Activated CD4-positive, alpha-beta T cell treated with anti-CD3 and anti-CD28 coated beads for 1 hour (primary cell): ENCODE measurements at places on chromosomes 4 and X.

DNA sequence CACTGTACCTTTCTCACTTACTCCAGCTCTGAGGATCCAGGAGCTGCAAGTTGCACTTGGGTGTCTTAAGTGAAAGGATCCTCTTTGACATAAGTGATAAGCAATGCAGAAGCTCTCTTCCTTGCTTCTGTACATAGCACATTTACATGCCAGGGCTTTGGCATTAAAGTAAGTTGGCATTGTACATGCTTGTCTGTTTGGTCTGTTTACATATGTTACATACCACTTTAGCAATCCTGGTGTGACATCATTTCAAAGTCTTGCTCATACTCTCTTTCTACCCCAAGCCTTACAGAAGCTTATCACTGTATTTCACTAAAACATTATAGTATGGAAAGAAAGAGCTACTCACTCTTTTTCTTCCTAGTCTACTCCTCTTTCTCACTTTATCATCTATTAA, 2548.3 kb downstream of the ARAP2 start:
- no peak for DNase-seq

DNA sequence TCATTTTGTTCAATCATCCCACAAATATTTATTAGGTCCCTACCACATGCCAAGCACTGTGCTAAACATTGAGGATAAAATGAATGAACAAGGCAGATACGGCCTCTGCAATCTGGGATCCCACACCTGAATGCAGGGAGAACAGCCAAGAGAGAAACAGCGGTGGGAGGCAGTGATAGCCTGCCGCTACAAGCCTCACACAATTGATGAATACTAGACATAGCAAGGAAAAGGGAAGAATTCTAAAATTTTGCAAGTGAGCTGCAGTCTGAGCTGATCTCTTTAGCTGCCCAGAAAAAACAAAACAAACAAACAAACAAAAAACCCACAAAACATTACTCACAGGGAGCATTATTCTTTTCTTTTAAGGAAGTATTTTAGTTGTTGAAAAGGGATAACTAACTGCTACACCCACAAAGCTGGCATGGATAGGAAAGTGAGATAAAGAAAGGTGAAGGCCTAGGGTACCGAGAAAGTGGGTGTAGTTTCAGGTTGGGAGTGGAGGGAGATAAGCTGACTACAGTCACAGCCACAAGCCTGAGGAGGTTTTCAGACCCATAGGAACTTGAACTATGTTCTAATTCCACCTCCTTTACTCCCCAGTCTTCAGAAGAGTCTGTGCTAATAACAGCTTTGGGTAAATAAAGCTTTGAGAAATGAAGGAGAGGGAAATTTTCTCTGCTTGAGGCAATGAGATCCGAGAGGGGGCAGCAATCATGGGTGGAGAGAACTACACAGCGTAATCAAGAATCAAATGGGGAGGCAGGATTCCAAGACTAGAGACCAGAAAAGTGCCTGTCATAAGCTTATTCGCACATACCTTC, 85.4 kb downstream of the SH3RF1 start:
- no peak for DNase-seq

- no peak for DNase-seq
Observed at GRCh38 chr4:37517326-37517725, 168.8 kb downstream of the RELL1 start.

- DNase-seq = no peak
Observed at GRCh38 chrX:136585960-136586359, 53.9 kb downstream of the VGLL1 start.

DNA sequence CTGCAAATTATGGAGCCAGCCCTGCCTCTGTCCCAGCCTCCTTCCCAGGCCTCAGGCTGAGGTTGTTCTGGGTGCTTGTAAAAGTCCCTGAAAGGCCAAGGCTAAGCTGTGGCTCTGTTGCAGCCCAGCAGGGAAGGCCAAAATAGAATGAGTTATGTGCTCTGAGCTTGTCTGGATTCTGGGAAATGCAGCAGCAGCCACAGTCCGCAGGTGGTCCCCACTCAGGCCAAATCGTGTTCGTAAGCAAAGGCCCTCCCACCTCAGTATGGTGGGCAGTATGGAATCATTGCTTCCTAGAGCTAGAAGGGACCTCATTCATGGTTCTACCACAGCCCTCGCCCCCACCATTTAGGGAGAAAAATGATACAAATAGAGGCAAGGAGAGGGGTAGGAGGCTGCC, 4.7 kb upstream of the TCEAL1 start:
- no peak for DNase-seq

- DNase-seq = no peak
Observed at GRCh38 chr4:106238820-106239420, 77.1 kb downstream of the TBCK start.

- DNase-seq = no peak
Observed at GRCh38 chr4:184122631-184123408, 94.9 kb downstream of the ENPP6 start.

DNA sequence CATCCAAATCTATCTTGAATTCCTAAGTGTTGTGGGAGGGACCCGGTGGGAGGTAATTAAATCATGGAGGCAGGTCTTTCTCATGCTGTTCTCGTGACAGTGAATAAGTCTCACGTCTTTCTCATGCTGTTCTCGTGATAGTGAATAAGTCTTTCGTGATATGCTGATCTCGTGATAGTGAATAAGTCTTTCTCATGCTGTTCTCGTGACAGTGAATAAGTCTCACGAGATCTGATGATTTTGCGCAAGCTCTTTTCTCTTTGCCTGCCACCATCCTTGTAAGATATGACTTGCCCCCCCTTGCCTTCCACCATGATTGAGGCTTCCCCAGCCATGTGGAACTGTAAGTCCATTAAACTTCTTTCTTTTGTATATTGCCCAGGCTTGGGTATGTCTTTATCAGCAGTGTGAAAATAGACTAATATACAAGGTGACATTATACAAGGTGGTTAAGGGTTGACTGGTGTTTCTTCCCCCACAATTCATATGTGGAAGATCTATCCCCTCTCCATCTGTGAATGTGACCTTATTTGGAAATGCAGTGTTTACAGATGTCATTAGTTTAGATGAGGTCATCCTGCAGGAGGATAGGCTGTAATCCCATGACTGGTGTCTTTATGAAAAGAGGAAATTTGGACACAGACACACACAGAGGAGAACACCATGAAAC, 27.6 kb downstream of the ARSD start:
- no peak for DNase-seq

- no peak for DNase-seq
Observed at GRCh38 chrX:153672531-153673427, 834 bp downstream of the PNCK start.

GRCh38 chr4:80912350-80912749, 118.2 kb upstream of the BMP3 start:
- no peak for DNase-seq

DNA sequence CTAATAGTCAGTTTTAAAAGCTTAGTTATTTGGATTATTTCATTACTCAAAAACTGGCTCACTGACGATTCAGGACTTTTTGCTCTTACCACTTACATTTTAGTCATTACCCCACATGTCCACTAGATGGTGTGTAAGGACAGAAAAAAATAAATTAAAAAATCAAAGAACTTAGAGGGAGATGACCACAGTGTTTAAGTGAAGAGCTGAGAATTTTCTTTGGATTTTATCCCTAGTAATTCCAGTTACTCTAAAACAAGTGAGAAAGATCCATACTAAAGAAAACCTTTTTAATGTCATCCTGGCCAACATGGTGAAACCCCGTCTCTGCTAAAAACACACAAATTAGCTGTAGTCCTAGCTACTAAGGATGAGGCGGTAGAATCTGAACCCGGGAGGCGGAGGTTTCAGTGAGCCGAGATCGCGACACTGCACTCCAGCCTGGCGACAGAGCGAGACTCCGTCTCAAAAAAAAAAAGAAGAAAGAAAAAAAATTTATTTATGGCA, 26.4 kb upstream of the TMPRSS11B start:
- no peak for DNase-seq

DNA sequence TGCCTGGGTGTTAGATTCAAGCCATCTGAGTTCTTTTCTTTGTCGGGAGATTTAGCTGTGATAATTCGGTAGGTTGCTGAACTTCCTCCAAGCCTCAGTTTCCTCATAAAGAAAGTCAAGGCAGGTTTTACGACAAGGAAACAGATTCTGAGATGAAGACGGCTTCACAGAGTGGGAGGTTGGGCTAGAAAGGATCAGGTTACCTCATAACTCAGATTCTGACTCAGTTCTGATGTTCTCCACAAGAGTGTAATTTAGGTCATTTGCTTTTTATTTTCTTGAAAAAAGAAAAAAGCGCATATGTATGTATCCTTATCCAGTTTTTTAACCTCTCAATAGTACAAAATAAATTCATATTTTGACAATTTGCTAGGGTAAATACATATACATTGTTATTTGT, 47.2 kb upstream of the ELOVL6 start:
- no peak for DNase-seq

DNA sequence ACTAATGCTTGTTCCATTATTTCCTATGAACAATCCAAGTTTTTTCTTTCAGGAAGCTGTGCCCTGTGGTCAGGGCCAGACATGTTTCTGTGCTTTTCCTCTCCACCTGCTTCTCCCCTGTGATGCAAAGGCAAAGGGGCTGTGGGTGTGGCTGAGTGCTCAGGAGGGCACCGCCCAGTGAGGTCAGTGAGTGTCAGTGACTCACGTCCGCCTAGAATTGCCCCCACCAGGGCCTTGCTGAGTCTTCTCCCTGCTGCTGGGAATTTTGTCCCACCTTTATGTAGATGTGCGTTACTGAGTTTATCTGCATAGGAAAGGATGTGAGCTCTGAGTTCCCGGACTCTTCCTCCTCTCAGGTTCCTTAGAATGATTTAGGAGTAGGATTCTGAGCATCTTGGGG, 283.2 kb downstream of the DCHS2 start:
- no peak for DNase-seq

DNA sequence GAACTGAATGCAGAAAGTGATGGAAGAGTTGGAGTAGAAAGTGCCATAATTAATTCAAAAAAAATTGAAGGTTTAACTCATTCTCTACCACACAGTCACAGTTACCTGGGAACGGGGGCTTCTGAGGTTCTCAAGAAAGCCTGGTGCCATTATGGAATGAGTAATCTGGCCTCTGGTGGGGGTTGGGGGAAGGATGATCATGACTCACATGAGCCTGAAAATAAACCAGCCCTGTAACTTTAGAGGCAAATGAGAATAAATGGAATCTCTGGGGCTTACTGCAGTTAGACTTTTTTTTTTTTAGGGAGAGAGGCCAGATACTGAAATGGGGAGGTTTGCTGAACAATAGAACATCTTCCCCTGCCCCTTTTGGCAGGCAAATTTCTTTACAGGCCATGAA, 55.3 kb downstream of the SOD3 start:
- DNase-seq = no peak

DNA sequence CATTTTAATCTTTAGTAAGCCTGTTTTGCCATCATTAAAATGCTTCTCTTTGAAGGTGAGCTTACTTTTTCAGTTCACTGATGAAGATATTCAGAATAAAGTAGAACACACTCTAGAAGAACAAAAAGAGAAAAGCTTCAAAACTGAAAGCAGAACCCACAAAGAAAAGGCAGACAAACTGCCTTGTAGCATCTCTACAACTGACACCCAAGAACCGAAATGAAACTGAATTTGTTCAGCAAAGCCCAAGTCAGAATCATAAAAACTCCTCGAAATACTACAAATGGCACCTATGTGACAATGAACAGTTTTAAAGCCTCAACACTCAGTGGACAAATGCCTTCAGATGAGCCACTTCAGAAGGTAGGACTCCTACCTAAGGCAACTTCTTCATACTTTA, 83.6 kb downstream of the MAML3 start:
- DNase-seq = no peak

GRCh38 chrX:112085149-112085548, 2.6 kb upstream of the TRPC5 start:
- DNase-seq = no peak

DNA sequence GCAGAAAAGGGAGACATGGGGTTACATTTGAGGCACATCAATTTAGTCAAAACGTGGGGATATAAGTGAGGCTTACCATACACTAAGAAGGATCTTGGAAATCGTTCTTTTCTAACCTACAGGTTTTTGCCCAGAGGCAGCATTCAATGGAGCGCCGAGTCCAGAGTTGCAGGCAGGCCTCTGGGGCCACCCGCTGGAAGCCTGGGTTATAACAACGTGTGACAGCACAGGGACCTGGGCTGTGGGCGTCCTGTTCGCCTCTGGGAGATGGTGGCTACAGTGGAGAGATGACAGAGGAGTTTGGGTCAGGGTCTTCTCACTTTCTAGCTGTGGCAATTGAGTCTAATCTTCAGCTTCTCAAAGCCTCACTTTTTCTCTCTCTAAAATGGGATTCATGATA, 53.9 kb downstream of the ENPP6 start:
- DNase-seq = no peak

DNA sequence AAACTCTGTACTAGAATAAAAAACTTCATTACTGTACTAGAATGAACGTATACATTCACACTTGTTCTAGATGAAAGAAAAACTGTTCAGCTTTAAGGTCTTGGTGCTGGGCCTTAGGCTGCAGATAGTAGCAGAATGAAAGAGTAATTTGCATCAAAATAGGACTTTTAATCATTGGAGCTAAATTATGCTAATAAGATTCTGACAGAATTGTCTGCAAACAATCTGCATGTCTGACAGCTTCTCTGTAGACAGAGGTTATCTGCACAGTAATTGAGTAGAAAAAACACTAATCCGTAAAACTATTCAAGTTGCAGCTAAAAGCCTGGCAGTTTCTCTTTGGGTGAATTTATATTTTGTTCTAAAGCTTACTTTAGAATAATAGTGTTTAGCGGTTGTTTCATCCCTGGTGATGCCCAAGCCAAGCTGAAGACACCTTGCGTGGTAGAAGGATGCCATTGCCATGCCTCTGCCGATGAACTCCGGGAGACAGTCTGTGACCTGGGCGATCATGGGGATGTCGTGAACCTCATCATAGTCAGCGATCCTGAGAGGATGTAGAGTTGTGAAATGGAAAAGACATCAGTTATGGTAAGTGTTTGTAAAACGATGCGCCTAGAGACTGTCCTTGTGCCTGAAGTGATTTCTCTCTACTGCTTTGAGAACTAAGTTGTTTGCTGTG, 25.3 kb downstream of the LRP2BP start:
- no peak for DNase-seq

- no peak for DNase-seq
Observed at GRCh38 chr4:164799410-164799809, 45.5 kb downstream of the SMIM31 start.

DNA sequence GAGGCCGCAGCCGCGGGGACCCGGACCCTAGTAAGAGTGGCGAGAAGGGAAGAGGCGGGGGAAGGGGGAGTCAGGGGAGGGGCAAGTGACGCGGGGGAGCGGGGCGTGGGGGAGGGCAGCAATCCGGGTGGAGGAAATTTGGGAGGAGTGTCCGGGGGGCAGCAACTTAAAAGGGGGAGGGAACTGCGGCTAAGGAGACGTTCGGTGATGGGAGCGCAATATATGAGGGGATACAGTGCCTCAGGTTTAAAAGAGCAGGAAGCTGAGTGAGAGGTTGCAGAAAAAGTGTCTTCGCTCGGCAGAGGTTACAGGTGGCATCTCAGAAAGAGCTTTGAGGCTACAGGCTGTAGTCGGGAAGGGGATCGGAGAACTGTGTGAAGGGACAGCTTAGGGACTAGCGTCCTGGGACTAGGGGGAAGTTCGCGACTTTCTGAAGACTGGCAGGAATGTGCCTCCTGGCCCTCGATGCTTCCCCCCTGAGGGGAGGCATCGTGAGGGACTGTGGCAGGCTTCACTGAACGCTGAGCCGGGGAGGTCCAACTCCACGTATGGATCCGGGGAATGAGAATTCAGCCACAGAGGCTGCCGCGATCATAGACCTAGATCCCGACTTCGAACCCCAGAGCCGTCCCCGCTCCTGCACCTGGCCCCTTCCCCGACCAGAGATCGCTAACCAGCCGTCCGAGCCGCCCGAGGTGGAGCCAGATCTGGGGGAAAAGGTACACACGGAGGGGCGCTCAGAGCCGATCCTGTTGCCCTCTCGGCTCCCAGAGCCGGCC, 519 bp downstream of the FOXO4 start:
- DNase-seq = peak; percentile 28

GRCh38 chrX:140141444-140142029, 176.2 kb upstream of the CXorf66 start:
- DNase-seq = no peak
